ENCODE measurements at places on chromosomes 13 and 19.

DNA sequence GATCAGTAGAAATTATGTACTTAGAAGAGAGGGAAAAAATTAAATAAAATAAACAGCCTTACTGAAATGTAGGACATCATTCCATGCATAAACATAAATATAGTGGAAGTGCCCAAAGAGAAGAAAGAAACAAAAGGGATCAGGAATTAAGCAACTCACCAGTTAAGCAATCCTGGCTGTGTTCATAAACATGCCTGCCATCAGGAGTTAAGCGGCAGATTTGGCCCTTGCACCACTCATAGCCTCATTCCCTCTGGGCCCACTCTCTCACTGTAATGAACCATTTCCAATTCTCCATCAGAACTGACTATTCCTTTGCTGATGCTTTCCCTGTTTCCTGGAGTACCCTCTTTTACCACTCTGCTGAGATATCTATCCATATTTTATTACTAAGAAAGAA lies 281.4 kb downstream of the LHFPL6 start:
- DNase-seq, result no peak

DNA sequence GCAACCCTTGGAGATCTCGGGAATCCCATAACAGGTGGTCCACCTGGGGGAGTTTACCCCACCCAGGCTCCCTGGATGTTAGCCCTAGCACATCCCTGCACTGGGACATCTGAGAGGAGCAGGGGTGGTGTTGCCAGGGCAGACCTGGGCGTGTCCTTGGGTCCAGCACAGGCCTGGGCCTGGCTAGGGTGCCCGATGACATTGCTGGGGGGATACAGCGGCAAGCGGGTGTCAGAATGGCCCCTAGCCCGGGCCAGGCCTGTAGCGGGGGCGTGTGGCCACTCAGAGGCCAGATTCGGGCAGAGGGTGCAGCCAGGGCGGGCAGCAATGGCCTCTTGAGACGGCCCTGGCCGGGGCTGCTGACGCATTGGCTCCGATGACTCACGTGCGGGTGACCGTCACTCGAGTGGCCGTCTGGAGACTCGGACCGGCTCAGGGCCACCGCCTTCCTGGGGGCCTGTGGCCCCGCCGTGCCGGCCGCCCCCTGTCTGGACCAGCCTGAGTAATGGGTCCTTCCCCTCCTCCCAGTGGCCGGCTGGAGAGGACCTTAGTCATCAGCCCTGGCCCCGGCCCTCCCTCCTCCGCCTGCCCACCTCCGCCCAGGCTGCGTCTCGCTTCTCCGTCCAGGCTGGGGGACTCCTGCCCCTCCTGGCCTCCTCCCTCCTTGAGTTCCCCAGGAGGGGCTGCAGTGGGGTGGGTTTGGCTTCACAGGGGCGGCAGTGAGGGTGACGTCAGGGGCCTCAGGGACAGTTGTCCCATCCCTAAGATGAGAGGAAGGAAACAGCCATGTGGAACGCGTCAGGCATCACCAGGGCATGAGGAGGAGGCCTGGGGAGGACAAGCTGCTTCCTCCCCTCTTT lies 23.2 kb upstream of the CRTC1 start:
- no peak for DNase-seq

DNA sequence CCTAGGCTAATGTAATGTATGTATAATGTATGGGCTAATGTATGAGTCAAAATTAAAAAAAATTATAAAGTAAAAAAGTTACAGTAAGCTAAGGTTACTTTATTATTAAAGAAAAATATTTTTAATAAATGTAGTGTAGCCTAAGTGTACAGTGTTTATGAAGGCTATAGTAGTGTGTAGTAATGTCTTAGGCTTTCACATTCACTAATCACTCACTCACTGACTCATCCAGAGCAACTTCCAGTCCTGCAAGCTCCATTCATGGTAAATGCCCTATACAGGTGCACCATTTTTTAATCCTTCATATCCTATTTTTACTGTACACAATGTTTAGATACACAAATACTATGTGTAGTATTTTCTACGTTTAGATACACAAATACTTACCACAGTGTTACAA lies 1.8 kb upstream of the TMEM272 start:
- DNase-seq, result no peak

DNA sequence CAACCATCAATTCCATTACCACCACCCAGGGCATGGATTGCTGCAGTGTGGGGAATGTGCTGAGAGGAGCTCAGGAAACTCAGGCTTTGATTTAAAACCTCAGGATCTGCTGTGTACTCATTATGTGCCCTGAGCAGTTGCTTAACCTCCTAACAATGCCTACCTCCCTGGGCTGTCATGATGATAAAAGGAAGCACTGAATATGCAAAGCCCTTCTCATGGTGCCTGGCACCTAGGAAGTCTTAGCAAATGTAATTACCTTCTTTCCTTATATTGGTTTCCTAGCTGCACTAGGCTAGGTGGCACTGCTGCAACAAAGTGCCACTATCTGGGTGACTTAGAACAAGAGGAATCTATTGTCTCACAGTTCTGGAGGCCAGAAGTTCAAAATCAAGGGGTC lies 62.2 kb downstream of the KCTD12 start:
- DNase-seq, result no peak

GRCh38 chr13:30872685-30873461 lies 33.2 kb upstream of the MEDAG start:
- DNase-seq, result no peak
